ENCODE measurements at places on chromosomes 5 and 9.

DNA sequence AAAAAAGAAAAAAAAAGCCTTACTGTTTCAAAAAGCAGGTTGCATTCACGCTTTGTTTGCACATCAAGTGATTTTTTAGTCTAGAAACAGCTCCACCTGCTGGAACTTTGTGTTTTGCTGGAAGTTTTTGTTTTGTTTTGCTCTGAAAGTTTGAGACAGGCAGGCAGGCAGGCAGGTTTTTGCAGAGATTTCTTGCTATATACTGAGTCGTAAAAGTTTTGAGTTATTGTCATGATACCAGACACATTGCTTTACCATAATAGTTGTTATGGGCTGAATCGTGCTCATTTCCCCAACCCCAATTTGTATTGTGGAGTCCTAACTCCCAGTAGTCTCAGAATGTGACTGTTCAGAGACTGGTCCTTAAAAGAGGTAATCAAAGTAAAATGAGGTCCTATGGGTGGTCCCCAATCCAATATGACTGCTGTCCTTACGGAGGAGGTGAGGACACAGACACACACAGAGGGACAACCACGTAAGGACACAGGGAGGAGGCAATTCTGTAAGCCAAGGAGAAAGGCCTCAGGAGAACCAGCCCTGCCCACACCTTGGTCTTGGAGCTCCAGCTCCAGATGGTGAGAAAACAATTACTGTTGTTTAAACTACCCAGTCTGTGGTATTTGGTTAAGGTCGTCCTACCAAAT is 20.9 kb downstream of the OR2Y1 start:
- peak; percentile 32 for DNase-seq

DNA sequence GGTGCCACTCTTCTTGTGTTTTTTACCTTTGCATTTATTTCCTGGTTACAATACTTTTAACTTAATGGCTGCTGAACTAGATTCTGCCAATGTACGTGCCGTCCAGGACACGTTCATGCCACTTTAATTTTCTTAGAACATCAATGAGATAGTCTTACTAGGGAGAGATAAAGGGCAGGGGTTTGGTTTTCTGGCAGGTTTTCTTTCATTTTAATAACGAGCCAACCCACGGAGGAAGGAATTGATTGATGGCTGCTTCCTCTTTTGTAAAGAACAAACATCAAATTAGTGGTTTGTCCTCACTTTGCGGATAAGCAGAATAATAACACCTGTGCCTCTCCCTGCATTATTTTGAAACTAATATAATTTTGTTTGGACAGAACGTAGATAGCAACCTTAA is 135.7 kb downstream of the DOCK8 start:
- DNase-seq: no peak

DNA sequence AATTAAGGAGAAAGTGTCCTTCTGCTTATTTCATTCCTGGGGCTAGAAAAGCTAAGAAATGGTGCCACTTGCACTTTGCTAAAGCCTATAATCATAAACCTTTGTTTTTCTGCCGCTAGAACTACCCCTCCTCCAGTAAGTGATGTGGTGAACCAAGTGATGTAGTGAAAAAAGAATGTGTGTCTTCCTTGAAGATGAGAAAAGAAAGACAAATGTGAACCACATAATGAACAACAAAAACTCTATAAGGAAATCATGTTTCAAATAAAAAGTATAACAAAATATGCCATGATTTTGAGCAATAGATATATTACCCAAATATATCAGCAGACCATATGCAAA is 179.0 kb upstream of the SGCD start:
- DNase-seq: no peak

GRCh38 chr5:52997424-52997823 is 8.3 kb downstream of the ITGA2 start:
- DNase-seq: peak; percentile 99

GRCh38 chr5:169142264-169142970 is 158.5 kb downstream of the SLIT3 start:
- DNase-seq: no peak

- no peak for DNase-seq
Measured at GRCh38 chr9:137777761-137778160, 99.8 kb upstream of the CACNA1B start.

DNA sequence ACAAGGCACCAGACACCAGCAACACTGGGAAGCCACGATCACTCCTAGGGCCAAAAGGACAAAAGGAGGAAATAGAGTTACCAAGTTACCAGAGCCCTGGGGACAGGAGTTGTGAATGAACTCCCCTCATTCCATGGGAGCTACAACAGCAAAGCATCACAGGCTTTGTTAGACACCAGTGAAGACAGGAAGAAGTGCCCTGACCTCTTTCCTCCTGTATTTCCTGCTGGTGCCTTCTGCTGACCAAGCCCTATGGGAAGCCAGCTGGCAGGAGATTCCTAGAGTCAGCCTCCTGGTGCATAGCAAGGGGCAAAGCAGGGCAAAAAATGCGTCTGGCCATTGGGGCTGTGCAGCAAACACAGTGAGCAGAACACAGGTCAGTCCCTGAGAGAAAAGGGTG is 374.7 kb downstream of the ZSWIM6 start:
- no peak for DNase-seq

DNA sequence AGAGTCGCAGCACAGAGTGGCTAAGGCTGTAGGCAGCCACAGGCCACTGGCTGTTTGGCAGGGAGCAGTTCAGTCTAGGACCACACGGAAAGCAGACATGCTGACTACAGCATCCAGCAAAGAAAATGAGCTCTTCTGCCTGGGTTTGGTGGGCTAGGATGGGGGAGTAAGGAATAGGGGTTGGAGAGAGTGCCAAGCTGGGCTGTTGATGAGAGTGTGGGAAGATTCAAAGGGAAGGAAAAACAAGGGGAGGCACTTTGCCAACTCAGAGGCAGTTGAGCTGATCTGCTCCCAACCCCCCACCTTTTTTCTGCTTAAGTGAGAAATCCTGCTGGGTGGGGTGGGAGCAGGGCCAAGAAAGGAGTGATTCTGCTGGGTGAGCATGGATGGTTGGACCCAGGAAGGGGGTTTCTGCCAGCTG is 35.9 kb downstream of the SVEP1 start:
- no peak for DNase-seq

- DNase-seq: no peak
Measured at GRCh38 chr9:19221326-19221725, 9.2 kb upstream of the DENND4C start.

- DNase-seq: no peak
Measured at GRCh38 chr5:158877124-158877581, 222.6 kb downstream of the EBF1 start.

- no peak for DNase-seq
Measured at GRCh38 chr5:66629446-66629845, 33.3 kb downstream of the MAST4 start.

GRCh38 chr5:51958473-51958872 is 575.2 kb downstream of the ISL1 start:
- no peak for DNase-seq

- no peak for DNase-seq
Measured at GRCh38 chr9:111144741-111145140, 106.5 kb upstream of the LPAR1 start.

- no peak for DNase-seq
Measured at GRCh38 chr5:28014779-28015178, 976.4 kb upstream of the CDH9 start.

GRCh38 chr5:159581502-159582249 is 251.4 kb upstream of the IL12B start:
- peak; percentile 14 for DNase-seq

- peak; percentile 11 for DNase-seq
Measured at GRCh38 chr9:91589101-91589553, 165.5 kb upstream of the NFIL3 start.

DNA sequence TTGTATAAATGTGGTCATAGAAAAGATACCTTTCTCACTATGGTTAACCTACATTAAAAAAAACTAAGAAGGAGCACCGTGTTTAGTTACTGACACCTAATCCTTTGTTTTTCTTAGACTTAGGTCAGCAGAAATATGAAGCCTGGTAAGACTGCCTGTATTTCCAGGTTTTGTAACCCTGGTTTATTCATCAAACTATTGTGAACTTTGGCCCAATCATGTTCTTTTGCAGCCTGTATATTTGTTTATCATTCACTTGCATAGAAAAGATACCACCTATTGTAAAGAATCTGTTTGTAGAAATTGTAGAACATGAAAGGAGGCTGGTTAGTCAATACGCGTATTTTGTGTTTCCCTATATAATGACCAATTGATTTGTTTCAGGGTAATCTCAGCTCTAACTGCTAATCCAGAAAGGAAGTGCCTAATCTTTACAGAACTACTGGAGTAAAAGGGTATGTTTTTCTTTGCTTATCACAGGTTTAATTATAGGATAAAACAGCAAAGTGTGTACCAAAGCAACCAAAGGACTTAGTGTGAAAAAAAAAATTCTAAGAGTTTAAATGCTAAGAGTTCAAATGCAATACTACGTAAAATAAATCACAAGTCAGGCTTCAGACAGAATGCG is 103.6 kb downstream of the LURAP1L start:
- no peak for DNase-seq

DNA sequence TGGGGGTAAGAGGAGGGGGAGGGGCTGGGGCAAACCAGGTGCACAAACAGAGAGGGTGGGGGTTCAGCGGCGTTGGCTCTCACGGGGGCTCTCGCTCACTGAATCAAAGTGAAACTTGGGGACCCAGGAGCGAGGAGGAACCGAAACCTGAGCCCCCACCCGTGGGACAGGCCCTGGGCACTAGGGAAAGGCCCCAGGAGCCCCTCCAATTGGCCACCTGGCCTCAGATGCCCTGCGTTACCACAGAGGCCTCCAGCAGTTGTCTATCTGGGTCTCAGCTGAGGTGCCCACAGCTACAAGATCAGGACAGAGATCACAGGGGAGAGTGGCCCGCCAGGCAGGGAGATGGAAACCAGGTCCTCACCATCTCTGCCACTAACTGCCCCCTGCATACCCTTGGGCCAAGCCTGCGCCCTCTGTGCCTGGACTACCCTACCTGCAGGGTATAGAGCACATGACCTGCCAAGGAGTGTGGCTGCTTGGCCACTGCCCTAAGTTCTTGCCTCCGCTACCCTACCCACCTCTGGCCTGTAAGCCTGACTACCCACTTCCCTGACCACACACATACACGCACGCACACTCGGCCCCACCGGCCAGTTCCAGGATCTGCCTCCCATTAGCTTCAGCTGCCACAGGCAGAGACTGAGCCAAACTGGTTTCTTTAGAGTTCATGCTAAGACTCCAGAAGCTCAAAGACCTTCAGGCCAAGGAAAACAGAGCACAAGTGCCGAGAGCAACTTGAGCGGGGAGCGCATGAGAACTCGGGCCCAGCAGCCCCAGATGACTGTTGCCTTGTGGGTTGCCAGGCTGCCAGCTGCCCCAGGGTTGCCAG is 39.9 kb downstream of the PAX5 start:
- no peak for DNase-seq

DNA sequence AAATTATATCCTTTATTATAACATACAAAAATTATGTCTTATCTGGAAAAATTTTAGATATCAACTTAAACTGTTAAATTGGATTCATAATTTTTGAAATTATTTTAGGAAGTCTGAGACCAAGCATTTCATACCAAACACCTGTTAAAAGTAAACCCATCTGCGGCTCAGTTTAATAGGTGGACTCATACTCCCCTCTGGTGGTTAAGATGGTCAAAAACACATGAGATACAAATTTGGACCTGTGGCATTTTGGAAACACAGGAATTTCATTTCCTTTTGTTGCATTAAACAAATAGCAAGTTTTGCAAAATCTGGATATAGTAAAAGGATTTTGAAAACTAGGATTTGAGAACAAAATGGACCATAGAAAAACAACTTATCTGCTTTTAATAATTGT is 53.7 kb downstream of the RGMB start:
- peak; percentile 30 for DNase-seq

DNA sequence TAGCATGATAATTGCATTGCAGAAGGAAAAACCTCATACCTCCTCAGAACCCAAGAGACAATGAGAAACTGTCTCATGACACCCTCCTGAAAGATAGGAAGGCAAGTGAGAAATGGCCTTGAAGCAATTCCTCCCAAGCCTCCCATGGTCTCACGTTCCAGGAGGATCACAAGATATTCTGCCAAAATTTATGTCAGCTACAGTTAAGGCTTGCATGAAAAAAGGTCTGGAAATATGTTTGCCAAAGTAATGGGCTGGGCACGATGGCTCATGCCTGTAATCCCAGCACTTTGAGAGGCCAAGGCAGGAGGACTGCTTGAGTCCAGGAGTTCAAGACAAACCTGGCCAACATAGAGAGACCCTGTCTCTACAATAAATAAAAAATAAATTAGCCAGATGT is 12.6 kb upstream of the HOMER1 start:
- DNase-seq: no peak

- DNase-seq: no peak
Measured at GRCh38 chr5:27217155-27217956, 179.0 kb upstream of the CDH9 start.

GRCh38 chr9:23559522-23559921 is 266.5 kb downstream of the ELAVL2 start:
- DNase-seq: no peak

DNA sequence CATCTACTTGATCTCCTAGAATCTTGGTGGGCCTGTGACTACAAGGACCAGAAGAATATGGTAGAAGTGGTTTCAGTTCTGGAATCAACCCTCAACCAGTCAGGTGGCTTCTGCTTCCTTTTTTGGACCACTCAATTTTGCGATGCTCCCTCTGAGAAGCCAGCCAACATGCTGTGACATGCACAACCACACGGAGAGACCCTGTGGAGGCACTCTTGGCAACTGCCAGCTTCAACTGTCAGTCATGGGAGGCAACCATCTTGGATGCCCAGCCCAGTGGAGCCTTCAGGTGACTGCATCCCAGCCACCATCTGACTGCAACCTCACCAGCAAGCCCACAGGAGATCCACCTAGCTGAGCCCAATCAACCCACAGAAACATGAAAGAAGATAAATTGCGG is 137.3 kb downstream of the FAM114A2 start:
- no peak for DNase-seq

DNA sequence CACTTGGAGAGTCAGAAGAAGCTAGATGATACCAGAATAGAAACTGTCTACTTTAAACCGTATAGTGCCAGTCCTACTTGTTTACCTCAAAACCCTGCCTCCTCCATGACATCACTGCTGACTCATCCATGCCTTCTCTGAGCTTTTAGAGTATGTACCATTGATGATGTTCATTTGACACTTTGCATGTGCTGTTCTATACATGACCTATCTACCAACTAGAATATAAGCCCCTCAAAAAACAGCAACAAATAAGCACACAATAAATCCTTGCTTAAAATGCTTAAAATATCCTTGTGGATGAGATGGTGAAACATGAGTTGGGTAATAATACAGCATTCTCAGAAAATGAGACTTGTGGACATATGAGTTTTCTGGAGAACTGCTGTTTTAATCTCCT is 2.6 kb downstream of the CTNNAL1 start:
- DNase-seq: no peak

GRCh38 chr9:133111808-133112662 is 9.0 kb downstream of the RALGDS start:
- no peak for DNase-seq

DNA sequence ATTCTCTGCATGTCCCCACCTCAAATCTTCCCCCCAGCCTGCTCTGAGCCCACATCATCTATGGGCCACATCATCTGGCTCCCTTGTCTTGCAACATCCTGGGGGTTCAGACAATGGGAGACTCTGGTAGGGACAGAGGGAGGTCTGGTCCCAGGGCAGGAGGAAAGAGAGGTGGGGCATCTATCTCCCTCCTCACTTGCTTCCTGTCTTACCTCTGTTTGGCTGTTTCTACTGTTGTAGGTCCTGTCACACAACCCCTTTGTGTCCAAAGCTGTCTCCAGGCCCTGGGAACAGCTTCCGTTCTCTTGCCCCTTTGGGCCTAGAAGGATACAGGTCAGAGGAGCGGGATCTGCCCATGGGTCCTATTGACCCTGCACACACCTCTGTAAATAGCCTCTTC is 227.2 kb downstream of the NSG2 start:
- no peak for DNase-seq

All from pons (tissue), 1 donor.